ENCODE measurements at places on chromosomes 11 and 22. TPM values are rescaled to one million over a fixed set of nuclear protein-coding genes. Genes with fewer than 3 reads are reported as not detected.

The KIAA1671 gene
- polyA plus RNA-seq, result 2.7 TPM

The NRIP3 gene
- polyA plus RNA-seq, result not detected

The PRPF19 gene
- polyA plus RNA-seq, result 14.2 TPM

The CCDC73 gene
- not detected for polyA plus RNA-seq

DNA sequence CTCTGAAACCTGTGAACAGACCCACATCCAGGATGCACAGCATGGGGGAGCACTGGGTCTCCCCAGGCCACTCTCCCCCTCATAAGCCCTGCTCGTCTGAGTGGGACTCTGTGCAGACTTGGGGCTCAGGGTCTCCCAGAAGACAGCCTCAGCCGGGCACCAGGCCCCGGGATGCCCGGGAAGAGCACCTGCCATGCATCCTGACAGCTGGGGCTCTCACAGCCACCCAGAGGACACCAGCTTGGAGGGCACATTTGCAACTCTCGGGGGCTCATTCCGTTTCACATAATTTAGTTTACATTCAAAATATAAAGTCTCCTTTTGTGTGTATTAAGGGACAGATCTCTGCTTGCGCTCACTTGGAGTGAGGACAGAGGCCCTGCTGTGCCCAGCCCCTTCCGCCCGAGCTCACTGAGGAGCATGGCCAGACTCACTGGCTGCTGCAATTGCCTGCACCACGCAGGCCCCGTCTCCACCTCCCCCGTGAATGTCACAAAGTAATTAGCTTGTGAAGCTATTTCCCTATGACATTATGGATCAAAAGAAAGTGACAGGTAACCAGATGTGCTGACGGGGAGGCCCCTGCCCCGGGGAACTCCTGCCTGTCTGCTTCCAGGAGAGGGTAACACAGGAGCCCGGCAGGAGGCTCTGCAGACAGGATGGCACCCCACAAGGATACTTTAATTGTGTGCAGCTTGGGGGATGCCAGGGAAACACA is 275.6 kb downstream of the BRD1 start:
- no peak for DNase-seq

DNA sequence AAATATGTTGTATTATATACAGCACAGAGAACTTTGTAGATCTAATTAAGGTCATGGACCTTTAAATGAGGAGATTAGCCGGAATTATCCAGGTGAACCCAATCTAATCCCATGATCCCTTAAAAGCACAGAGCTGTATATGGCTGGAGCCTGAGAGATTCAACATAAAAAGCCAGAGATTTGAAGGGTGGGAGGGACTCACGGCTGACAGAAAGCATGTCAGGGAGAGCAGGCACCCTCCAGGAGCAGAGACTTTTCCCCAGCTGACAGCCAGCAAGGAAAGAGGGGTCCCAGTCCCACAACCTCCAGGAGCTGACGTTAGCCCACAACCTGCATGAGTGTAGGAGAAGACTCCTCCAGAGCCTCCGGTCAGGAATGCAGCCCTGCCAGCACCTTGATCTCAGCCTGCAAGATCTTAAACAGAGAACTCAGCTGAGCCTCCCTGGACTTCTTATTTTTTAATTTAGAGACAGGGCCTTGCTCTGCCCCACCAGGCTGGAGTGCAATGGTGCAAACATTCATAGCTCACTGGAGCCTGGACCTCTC is 20.0 kb upstream of the ADA2 start:
- no peak for DNase-seq

GRCh38 chr11:123578778-123579481 is 75.5 kb downstream of the SCN3B start:
- no peak for DNase-seq

GRCh38 chr11:111329306-111330204 is 31.2 kb downstream of the POU2AF3 start:
- DNase-seq, result no peak

DNA sequence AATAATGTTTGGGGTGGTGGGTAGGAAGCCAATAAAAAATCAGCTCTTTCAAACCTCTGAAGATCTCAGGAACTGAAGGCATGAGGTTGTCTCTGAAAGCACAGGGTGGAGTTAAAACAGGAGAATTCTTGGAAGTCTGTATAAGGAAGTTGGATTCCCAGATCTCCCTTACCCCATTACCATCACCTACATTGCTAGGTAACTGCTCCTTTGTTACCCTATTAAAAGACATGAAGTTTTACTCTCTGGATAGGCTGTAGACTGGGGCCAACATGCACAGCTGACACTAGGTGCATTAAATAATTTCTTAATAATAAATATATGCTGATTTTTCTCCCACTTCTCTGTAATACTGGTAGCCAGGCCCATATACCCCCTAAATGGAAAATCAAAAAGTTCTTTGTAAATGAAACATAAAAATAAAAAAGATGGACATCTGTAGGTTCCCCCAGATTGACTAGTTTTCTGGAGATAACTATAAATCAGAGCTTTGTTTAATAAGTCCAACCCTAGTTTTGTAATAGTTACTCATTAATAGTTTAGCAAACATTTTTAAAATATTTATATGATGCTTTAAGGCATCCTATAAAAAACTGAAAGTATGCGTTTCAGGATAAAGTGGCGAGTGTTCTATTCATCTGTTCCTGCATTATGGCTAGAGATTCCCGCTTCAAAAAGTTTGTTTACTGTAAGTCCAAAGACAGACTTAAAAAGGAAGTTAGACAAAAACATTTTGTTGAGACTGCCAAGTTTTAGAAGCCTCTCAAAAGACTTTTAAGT is 63.8 kb downstream of the KIF18A start:
- DNase-seq, result no peak

DNA sequence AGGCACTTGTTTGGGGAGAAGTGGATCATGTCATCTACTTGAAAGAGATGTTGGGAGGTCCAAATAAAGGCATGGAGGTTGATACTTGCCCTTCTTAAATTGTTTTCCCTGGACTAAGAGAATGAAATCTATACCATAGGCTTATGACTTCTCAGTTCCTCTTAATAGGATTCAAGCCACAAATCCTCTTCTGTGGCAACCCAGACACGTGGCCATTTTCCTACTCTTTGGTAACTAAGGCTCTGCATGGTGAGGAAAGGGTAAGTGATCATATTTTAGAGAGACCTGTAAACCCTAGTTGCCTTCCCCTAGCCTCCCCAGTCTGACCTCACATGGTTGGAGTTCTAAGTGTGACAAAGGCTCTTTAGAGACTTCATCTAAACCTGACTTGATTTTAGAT is 72.9 kb upstream of the CD44 start:
- DNase-seq, result no peak

- no peak for DNase-seq
These were observed 64.4 kb upstream of the DDI1 start for GRCh38 chr11:103972013-103972412.

GRCh38 chr22:34278121-34278520 is 357.8 kb upstream of the LARGE1 start:
- no peak for DNase-seq

DNA sequence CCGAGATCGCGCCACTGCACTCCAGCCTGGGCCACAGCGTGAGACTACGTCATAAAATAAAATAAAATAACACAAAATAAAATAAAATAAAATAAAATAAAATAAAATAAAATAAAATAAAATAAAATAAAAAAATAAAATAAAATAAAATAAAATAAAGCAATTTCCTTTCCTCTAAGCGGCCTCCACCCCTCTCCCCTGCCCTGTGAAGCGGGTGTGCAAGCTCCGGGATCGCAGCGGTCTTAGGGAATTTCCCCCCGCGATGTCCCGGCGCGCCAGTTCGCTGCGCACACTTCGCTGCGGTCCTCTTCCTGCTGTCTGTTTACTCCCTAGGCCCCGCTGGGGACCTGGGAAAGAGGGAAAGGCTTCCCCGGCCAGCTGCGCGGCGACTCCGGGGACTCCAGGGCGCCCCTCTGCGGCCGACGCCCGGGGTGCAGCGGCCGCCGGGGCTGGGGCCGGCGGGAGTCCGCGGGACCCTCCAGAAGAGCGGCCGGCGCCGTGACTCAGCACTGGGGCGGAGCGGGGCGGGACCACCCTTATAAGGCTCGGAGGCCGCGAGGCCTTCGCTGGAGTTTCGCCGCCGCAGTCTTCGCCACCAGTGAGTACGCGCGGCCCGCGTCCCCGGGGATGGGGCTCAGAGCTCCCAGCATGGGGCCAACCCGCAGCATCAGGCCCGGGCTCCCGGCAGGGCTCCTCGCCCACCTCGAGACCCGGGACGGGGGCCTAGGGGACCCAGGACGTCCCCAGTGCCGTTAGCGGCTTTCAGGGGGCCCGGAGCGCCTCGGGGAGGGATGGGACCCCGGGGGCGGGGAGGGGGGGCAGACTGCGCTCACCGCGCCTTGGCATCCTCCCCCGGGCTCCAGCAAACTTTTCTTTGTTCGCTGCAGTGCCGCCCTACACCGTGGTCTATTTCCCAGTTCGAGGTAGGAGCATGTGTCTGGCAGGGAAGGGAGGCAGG is at the start of gene GSTP1:
GSTP1 (plus strand) TSS at position 566 of the 958 bp plus-strand sequence; CDS start at position 598, 32 bp downstream.
- DNase-seq, result peak; percentile 64
